ENCODE measurements at places on chromosomes 7 and 10.

GRCh38 chr7:17255926-17256325 lies 42.5 kb upstream of the AHR start:
- no peak for DNase-seq

- DNase-seq: no peak
Measured at GRCh38 chr10:119198438-119198837, 8.9 kb upstream of the GRK5 start.

DNA sequence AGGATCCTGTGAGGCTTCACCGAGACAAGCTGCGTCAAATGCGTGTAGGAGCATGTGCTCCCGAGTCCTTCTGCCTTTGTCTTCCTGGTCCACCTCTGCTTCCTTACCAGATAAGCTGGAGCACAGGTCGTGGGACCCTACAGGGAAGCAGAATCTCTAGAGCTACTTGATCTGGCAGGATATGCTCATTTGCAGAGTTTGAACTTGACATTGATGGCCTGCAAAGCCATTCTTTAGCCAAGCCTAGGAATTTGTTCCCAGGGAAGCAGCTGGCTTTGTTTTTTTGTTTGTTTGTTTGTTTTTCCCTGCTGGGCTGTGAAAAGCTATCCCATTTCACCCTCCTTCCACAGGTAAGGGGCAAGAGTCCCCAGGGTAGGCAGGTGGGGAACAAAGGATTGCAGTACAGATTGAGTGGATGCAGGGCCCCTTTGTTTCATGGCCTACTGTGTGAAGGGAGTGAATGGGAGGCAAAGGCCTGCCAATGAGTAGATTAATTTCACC lies 200.0 kb upstream of the BMPER start:
- no peak for DNase-seq

GRCh38 chr10:124657806-124658205 lies 86.4 kb downstream of the FAM53B start:
- DNase-seq: no peak

DNA sequence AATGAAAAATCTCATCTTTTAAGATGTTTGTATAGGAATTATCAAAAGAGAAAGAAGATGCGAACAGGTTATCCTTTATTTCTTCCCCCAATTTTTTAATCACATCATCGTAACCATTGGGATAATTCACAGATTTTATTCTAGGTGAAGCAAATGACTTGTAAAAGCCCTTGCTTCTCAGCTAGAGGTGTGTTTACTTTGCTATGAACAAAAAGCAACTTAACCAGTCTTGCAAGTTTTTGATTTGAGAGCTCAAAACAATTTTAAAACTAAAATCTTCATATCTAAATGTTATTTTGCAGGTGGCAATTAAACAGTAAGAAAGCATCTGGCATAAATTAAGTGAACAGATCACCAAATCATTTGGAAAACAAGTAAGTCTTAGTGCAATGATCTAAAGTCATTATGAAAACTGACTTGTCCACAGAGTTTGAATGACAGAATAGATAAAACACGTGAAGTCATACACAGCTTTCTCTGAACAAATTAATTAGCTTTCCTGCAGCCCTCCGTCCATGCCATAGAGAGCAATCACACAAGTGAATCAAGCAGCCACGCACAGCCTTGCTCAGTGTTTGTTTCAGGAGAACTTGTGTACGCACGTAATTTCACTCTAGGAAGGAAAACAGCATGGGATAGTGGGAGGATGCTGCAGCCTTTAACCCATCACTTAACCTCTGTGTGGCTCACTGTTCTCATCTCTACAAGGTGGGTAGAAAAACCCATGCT lies 85.0 kb upstream of the ZNF800 start:
- DNase-seq: no peak

DNA sequence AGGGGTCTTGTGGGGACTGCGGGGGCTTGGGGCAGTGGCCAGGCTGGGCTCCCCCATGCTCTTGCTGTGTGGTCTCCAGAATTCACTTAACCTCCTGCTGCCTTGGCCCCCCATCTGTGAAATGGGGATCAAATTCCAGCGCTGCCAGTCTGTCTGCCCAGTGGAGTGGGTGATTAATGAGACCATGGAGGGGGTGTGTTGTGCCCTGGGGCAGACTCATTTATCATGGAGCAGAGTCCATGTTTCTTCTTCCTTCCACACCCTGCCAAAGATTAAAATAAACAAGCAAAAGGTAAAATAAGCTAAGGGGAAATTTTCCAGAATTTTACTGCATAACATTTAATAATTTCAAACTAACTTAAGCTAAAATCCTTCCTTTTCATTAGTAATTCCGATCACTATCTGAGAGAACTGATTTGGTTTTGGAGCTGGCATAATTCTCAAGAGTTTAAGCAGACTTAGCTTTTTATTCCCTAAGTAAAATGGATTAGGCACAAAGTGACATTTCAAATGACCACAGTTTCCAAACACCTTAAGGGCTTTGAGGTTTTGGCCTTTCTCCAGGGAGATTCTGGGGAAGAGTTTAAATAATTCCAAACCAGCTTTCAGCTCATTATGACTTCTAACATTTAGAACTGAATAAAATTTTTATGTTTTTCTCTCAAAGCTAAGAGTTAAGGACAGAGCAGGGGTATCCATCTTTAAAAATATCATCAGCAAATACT lies 211.9 kb downstream of the CXCL12 start:
- DNase-seq: no peak

- DNase-seq: no peak
Measured at GRCh38 chr7:19665399-19666008, 43.3 kb downstream of the POLR1F start.

- no peak for DNase-seq
Measured at GRCh38 chr7:41465571-41465970, 237.3 kb downstream of the INHBA start.

DNA sequence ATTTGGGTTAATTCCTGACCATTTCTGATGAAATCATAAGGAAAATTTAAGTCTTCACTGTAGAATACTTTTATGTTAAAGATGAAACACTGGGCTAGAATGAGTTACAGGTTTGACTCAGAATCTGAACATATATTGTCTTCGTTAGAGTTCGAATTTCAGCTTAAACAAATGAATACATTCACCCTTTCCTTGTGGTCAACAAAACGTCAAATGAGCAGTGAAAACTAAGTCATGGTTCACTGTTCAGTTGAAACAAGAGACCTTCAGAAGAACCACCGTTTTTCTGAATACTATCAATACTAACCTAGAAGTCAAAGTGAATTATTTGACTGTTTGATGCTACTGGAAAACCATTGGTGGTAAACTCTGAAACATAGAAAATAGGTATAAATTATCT lies 235.2 kb upstream of the ZWINT start:
- DNase-seq: no peak

DNA sequence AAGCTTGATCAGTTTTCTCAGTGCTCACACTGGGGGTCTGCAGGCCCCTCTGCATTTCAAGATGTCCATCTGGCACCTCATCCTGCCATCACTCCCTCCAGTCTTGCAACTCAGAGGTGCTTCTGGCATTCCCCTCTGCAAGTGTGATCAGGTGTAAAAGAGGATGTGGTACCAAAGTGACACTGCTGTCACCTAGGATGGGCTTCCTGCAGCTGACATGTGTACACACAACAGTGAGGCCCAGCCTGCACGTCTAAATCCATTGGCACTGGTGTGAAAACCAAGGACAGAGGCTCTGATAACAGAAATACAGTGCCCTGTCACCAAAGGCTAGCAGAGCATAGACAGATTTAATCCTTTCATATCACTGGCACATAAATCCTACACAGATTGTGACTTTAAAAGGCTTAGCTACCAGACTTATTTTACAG lies 162.5 kb upstream of the CELF2 start:
- no peak for DNase-seq

DNA sequence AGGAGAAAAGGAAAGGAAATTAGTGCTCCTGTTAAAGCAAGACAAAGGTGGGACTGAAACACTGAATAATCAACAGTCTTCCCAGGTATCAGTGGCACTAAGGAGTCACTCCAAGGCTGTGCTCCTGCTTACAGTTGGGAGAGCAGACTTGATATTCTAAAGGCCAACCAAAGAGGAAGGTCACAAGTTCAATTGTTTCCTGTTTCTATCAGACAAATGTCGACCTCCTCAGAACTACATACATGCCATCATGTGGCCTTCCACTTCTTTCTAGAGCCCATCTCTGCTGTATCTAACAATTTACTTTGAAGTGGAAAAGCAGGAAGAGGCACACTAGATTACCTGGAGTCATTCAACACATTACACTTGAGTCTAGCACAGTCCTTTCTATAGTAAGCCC lies 3.4 kb downstream of the ZNF239 start:
- no peak for DNase-seq

DNA sequence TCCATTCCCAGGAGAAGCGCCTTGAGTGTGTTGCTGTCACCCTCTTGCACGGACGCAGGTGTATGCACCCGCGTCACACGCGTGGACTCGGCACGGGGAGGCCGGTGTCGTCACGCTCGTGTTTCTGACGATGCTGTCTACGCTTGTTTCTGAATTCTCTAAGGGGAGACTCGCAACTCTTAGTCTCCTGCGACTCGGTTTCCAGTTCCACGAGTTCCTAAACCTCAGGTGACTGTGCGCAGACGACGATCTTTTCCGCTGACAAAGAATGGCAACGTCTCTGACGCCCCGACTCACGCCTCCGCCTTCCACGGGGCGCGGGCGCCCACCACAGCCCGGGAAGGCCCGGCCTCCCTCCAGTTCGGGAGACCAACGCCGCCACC lies 579 bp downstream of the IDI1 start:
- peak; percentile 41 for DNase-seq

- no peak for DNase-seq
Measured at GRCh38 chr10:102675011-102675665, 30.9 kb downstream of the TRIM8 start.

DNA sequence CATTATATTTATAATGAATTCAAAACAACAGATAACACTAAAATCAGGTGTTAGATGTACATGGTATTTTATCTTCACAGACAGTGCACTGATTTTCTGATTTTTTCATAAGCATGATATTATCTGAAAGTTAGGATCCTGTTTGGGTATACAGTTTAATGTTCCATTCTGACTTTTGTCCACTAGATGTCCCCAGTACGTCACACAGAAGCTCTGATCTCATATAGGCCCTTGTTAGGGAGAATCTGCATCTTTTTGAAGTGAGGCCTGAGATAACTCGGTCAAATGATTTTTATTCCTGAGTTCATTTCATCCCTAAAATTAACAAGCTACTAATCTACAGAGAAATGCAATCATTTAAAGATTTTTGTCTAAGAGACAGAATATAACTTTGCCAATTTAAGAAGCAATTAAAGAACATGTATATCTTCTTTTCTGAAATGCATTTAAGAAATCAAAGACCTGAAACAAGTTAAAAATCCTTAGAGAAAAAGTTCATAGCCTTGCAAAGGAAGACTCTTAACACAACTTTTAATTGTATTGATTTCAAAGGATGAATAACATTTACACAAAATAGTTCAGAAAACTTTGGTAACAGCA lies 72.0 kb upstream of the TES start:
- DNase-seq: no peak

DNA sequence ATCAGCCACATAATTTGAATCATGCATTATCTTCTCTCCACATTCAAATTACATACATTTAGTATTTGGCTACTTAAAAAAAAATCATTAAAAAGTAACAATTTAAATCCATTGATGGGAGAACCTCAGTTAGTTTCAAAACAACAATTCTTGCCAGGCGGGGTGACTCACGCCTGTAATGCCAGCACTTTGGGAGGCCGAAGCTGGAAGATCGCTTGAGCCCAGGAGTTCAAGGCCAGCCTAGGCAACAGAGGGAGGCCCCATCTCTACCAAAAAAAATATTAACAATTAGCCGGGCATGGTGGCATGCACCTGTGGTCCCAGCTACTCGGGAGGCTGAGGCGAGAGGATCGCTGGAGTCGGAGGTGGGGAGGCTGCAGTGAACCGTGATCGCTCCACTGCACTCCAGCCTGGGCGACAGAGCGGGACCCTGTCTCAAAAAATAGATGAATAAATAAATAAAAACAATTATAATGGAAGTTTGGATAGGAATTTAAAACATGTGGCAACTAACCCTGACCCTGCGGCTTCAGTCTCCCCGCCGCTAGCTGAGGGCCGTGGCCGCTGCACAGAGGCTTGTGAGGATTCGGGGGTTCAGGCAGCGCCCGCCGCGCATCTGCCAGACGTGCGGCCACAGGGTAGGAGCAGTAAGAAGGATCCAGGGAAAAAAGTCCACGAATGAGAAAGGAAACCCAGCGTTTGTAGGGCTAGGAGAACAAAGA lies 1.1 kb upstream of the CSGALNACT2 start:
- DNase-seq: no peak

- DNase-seq: no peak
Measured at GRCh38 chr10:23479798-23480473, 41.1 kb downstream of the OTUD1 start.

GRCh38 chr10:131647789-131648188 lies 253.0 kb upstream of the PPP2R2D start:
- DNase-seq: no peak

GRCh38 chr10:7817984-7818294 lies 366 bp upstream of the TAF3 start:
- DNase-seq: no peak

- DNase-seq: no peak
Measured at GRCh38 chr7:128443831-128444600, 11.7 kb upstream of the HILPDA start.

DNA sequence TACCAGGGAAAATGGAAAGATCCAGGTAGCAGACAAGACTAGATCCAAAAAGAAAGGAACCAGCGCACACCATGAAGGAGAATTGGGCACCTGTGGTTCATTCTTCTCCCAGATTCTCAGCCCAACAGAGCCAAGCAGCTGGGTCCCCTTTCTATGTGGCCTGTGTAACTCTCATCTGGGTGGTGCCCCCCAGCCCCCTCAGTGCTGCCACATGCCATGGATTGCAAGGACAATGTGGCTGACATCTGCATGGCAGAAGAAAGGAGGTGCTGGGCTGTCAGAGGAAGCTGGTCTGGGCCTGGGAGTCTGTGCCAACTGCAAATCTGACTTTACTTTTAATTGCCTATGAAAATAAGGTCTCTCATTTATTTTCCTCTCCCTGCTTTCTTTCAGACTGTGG lies 21.4 kb downstream of the PRSS2 start:
- no peak for DNase-seq

DNA sequence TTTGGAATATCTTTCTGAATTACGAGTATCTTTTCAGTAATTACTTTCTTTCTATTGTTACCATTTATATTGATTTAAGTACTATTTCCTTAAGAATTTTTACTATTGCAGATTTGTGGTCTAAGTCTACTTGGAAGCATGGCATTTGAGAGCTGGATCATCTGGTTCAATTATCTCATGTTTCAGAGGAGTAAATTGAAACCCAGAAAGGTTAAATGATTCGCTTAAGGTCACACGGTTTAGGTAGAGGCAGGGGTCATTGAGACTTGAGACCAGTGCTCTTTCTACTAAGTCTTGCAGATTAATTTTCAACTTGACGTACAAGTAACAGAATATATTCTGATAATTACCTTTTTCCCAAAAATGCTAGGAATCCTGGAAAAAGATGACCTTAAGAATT lies 109.2 kb upstream of the GLCCI1 start:
- no peak for DNase-seq

Measured in gastrocnemius medialis (tissue), 4 donors.